GM12891 (cell line): ENCODE measurements at places on chromosomes 2 and 18.

DNA sequence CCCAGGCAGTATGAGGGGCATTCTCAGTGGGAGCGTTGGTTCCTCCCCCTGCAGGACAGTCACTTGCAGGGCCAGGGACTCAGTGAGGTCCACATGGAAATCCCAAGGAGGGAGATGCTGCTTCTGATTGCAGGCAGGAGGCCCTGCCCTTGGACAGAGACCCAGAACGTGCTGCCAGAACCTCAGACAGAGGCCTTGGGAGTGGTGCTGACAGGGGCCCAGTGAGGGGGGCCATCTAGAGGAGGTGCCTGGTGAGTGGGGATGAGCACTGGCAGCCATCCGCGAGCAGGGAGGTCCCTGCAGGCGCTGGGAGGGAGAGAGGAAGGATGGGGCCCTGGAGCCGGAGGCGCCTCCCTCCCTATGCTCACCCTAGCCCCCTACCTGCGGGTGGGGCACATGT lies 133.1 kb downstream of the DYSF start:
- DNase-seq: no peak

GRCh38 chr2:46831051-46831868 lies 84.3 kb downstream of the MCFD2 start:
- DNase-seq: no peak

DNA sequence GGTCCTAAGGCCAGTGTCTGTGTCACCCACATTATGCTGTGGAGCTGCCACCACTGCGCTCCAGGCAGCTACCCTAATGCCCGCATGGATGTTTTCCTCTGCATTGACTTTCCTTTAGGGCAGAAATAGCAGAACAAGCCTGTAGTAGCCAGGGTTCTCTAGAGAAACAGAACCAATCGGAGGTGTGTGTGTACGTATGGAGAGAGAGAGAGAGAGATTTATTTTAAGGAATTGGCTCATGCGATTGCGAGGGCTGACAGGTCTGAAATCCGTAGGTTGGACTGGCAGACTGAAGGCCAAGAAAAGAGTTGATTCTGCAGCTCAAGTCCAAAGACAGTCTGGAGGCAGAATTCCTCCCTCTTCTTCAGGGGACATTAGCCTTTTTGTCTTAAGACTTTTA lies 110.3 kb downstream of the LAMA3 start:
- no peak for DNase-seq

DNA sequence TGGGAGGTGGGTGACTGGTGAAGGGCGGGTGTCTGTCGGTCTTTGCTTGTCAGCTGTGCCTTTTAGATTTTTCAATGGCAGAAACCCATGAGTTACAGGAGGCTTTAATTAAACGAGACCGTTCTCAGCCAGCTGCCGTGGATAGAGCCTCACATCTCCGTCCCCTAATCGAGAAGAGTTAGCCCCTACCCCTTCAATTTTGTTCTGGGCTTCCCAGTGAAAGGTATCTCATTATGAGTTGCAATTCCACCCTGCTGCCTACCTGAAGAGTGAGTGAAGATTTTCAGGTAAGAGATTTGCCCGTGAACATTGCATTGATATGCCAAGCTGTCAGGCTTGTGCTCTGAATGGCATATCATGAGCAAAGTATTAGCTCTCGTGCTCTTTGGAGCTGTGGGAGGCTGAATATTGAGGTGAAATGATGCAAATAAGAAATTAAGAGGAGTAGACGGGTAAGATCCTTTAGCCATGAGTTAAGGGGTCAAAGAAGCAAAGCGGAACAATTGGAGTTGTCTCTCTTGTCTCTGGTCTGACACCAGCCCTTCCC lies 118.7 kb upstream of the MSTN start:
- no peak for DNase-seq

DNA sequence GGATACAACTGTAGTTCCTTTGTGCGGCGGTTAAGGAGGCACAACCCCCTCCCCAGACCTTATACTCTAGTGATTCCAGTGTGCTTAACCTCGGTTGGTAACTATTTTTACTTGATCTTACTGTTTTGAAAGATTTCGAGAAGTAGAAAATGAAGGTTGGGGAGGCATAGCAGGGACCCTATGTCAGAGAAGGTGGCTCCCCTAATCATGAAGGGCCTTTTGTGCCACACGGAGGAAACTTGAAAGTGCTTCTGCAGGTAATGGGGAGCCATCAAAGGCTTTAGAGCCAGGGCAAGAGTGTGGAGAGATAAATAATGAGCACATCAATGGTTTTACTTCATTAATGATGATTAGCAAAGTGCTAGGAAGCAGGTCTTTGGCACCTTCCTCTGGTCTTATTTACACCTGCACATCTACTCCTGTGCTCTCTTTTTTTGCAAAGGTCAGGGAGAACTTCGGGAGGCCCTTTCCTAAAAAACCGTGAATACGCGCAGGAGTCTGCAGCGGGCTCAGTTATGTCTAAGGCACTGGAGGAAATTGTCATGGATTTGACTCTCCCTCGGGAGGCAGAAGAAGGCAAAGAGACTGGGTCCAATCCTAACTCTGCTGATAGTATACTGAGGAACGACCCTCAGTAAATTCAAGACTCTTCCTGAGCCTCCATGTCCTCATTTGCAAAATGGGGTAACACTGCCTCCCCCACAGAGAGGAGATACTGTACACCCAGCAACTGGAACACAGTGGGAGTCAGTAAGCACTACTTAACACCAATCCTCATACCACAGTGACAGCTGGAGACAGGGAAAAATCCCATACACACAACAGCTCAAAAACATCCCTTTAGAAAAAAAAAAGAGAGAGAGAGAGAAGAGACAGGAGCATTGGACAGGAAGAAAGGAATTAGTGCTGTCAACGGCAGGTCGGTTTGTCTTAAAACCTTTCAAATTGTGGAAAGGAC lies 81.6 kb downstream of the DDX1 start:
- DNase-seq: no peak

- DNase-seq: no peak
Measured at GRCh38 chr2:176535467-176536113, 266.3 kb downstream of the MTX2 start.

DNA sequence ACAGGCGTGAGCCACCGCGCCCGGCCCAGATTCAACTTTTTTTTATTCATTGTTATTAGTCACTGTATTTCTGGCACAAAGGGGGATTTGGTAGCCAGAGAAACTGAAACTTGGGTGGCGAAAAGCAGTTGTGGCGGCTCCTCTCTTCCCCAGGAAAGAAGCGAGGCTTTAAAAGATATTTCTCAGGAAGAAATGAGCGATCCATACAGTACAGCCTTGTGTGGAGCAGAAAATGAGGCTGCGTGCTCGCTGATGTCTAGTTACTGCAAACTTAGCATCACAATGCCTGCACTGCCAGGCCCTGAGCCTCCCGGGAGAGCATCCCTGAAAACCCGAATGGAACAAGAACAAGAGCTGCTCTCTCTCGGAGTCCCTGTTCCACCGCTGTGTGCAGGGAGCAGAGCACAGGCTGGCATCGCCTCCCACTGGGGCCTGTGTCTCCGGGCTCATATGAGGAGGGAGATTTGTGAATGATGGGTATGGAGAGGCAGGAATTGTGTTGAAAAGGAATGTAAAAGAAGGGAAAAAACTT lies 234.0 kb downstream of the ZNF516 start:
- DNase-seq: no peak

DNA sequence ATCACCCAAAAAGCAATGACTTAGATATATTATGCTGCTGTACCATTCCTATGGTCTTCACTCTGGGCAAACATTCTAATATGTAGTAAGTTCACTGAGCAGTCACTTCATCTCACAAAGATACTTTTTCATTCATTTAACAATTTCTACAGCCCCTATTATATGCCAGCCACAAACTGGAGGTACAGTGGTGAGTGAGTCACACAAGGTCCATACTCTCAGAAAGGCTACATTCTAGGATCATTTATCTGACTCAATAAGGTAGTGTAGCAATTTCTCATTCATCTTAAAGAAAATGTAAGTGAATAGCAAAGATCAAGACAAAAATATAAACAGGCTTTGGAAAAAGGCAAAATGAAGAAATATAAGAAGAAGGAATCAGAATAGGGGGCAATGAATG lies 40.5 kb downstream of the NHEJ1 start:
- no peak for DNase-seq

DNA sequence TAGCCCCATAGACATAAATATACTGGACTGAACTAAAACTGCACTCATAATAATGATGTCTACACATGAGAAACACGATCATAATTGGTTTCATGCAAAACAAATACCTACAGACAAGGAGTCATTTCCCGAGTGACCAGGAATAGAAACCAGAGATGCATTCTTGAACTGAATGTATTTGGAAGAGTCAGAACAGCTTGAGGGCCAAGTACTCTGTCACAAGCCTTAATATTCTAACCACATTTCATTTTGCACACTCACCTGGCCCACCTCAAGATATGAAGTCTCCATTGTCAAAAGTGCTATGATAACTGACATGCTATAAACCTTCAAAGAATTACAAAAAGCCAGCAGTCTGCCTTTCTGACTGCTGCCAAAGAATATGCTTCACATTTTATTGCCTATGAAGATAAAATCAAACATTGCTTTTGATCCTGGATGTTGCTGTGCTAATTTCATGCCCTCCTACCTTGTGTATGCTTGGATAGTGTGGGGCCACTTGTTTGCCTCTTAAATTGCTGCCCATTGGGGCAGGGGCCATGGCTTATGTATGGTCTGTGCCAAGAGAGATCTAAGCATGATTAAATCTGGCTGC lies 18.9 kb upstream of the ASAP2 start:
- DNase-seq: no peak

- no peak for DNase-seq
Measured at GRCh38 chr2:222434204-222434603, 9.9 kb downstream of the SGPP2 start.

- no peak for DNase-seq
Measured at GRCh38 chr18:63454497-63454896, 22.3 kb upstream of the SERPINB5 start.

GRCh38 chr2:235639428-235639773 lies 145.6 kb downstream of the AGAP1 start:
- no peak for DNase-seq

GRCh38 chr2:197345846-197346370 lies 35.3 kb upstream of the ANKRD44 start:
- no peak for DNase-seq

DNA sequence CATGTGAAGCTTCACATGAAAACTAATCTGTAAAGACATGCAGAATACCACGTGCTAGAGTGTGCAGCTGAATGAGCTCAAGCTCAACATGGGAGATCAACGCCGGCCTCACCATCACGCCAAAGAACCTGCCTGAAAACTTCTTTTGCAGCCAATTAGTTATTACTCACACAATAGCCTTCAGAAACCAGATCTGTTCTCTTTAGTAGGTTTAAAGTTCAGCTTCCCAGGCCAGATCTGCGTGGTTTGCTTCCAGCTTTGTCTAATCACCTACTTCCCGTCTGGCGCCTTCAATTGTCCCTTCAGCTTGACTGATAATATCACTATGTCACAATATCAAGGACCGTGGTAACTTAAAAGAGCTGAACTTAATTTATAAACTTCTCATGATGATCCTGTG lies 68.0 kb upstream of the ZNF236 start:
- no peak for DNase-seq

GRCh38 chr2:120561379-120562035 lies 174.2 kb upstream of the GLI2 start:
- DNase-seq: no peak

DNA sequence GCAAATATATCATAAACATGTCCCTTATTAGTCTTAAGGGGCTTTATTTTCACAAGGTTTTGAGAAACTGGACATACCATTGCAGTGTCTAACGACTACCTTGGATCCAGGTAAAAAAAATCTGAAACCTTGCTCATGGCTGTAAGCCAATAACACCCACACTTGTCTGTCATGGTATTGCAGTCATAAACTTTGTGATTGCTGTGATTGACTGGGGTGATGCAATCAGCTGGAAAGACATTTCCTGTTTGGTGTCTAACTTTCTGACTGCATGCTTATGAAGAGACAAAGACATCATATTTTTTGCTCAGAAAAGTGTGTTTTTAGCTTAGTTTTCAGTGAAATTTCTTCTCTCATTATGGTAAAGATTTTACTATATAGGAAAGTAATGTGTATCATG lies 635.0 kb downstream of the TSN start:
- no peak for DNase-seq

DNA sequence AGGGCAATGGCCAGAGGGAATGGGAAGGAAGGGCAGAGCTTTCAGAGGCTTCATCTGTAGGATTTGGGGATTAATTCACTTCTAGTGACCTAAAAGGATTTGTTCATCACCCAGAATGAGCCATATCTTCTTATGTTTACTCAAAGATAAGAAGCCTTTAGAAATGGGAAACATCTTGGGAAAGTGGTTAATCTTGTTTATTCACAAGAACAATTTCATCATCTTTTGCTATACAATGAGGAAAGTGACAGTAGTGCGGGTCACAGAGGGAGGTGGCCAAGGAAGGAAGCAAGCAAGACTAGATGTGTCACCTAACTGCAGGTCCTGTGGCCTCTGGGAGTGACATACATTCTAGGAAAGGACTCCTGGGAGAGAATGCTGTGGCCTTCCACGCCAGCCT lies 140.4 kb upstream of the ALPP start:
- no peak for DNase-seq

DNA sequence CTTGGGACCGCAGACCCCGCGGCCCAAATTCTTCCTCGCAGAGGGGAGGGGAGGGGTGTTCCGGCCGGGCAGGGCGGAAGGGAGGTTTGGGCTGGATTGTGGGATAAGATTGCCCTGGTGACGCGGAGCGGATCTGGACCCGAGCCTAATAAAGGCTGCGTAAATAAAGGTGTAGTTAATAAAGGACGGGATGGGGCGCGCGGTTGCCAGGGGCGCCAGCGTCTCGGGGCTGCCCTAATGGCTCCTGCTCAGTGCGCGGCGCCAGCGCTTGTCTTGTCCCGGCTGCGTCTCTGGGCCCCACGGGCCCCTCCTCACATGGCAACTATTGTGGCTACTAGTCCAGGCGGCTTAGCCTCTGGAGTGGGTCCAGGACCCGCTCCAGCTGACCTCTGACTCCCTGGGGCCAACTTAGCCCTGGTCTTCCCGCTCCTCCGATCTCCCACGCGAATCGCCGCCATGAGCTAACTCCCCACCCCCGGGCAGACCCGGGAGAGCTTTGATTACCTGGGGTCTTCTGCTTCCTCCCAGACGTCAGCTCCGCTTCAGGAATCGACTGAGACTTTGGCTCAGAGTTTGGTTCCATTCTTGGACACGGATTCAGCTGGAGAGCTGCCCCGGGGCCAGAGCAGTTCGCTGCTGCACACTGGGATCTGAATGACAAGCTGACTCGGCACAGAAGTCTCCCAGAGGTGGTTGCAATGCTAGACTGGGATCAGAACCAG lies 36.5 kb downstream of the SLC25A52 start:
- peak; percentile 31 for DNase-seq

DNA sequence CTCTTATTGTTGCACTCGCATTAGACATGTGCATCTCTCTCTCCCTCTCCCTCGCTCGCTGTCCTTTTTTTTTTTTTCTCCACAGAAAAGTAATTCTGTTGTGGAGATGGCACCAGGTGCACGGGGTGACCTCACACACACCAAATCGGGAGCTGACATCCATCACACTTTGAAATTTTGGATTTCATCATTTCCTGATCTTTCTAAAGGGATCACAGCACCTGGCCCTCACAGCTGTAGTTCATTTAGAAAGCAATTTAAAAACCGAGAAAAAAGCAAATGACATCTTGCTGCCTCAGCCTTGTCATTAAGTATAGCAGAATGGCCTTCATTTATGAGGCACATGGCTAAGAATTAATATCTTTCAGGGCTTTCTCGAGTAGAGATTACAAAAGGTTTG lies 717.2 kb downstream of the RNF144A start:
- no peak for DNase-seq
